Activated T-helper 9 cell treated with anti-CD3 and anti-CD28 coated beads, Interleukin-2, amount 50 U/mL, for 16 hours (primary cell): ENCODE measurements at places on chromosomes 13 and 19.

GRCh38 chr13:112248406-112248760 is 127.8 kb upstream of the SPACA7 start:
- DNase-seq = no peak

GRCh38 chr19:27741236-27741635 is 1471.7 kb downstream of the UQCRFS1 start:
- DNase-seq = no peak

DNA sequence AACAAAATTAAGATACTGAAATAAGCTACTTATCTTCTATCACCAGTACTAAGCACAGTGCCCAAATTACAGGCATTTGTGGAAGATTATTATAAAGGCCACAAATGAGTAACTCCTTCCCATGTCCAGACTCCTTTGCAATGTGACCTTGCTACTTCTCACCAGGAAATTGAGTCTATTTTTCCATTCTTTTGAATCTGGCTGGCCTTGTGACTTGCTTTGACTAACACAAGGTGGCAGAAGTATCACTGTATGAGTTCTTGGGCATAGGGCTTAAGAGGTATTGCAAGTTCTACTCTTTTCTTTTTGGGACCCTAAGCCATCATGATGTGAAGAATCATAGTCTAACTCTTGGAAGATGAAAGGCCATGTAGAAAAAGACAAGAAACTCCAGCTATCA is 49.9 kb downstream of the UGGT2 start:
- no peak for DNase-seq

- DNase-seq = no peak
Measured at GRCh38 chr13:83215627-83216026, 666.6 kb downstream of the SLITRK1 start.

DNA sequence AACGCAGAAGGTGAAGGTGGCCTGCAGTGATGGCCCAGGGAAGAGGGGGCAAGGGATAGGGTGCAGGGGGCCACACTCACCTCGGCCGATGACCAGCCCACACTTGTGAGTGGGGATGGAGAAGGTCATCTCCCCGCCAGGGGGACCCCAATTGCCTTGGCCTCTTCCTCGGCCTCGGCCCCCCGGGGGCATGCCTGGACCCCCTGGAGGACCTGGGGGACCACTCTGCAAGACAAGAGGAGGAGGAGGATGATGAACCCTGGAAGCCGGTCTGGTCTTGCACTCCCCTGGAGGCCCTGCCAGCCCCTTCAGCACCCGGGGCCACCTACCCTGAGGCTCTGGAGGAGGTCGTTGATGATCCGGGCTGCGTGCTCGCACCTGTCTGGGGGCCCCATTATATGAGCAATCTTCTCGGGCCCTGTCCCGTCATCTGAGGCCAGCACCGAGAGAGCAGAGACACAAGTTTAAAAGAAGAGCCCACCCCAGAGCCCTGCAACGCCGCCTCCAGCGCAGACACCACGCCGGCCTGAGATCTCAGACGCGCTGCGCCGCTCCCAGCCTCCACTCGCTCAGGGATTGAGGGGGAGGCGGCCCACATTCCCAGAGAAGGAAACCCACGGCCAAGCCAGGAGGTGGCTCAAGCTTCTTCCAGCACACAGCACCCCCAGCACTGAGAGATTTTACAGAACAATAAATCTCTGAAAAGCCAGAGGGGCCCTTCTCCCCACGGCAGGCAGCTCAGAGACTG is 7.8 kb downstream of the KHSRP start:
- no peak for DNase-seq

GRCh38 chr13:98675066-98675465 is 77.4 kb downstream of the SLC15A1 start:
- DNase-seq = no peak

GRCh38 chr19:46639358-46640182 is 3.6 kb upstream of the GNG8 start:
- DNase-seq = no peak

- DNase-seq = no peak
Measured at GRCh38 chr13:48720621-48721020, 66.9 kb downstream of the CYSLTR2 start.

DNA sequence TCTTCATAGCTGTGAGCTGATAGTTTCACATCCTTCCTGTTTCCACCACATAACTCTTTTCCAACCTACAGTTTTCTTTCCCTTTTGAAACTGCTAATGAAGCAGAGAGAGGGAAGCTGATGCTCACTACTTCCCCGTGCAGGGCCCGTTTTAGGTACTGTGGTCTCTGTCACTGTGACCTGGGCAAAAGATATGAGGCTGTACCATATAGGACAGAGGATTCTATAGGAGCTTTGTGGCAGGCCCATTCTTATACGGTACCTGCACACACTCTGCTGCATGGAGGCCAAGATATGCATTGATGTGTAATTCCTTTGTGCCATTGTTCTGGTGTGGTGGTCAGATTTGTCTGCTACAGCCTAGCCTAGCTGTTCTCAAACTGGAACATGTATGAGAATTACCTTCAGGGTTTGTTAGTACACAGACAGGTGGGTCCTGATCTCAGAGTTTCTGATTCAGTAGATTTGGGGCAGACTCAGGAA is 577.3 kb downstream of the LMO7 start:
- no peak for DNase-seq

GRCh38 chr13:44317752-44318151 is 55.9 kb upstream of the SERP2 start:
- DNase-seq = no peak

DNA sequence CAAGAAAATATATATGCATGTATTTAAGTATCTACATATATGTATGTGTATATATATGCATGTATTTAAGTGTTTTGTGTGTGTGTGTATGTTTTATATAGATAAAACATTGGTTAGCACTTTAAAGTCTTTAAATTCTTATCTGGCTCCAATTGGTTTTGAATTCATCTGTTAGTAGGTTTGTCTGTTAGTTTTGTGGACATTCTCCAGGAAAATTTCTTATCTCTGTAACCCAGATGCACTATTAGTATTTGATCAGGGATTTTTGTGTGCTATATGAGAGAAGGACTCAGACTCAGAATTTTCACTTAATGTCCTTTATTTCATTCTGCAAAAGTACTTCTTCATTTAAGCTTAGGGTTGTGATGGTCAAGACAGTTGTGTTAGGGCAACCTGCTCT is 103.1 kb downstream of the ITGBL1 start:
- DNase-seq = no peak

DNA sequence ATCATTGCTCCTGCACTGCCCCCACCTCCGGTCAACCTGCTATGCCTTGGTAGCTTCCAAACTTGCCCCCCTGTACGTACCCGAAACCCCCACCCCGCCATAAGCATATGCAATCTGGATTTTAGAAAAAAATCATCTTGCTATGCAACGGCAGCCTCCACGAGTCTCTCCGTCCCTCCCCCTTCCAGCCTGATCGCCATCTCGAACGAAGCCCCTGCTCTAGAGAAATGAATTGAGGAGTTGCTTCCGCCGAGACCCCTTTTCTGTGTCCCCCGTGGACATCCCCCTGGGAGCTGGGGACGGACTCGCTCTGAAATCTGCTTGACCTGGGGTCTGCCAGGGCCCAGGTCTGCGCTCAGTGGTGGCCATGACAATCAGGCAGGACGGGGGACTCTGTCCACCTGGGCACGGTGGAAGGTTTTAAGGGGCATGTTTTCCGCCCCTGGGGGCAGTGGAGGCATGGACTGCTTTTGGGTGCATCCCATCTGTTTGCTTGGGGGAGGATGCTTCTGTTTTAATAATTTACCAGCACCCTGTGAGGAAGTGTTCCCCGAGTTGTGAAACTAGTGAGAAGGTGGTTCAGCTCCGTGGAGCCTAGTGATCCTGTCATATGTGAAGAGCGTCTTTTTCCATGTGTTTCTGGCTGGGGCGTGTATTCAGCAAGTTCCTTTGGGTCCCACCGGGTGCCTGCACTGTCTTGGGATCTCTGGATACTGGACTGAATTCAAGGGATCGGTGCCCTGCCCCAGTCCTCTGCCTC is 1.0 kb downstream of the KDM4B start:
- DNase-seq = no peak

DNA sequence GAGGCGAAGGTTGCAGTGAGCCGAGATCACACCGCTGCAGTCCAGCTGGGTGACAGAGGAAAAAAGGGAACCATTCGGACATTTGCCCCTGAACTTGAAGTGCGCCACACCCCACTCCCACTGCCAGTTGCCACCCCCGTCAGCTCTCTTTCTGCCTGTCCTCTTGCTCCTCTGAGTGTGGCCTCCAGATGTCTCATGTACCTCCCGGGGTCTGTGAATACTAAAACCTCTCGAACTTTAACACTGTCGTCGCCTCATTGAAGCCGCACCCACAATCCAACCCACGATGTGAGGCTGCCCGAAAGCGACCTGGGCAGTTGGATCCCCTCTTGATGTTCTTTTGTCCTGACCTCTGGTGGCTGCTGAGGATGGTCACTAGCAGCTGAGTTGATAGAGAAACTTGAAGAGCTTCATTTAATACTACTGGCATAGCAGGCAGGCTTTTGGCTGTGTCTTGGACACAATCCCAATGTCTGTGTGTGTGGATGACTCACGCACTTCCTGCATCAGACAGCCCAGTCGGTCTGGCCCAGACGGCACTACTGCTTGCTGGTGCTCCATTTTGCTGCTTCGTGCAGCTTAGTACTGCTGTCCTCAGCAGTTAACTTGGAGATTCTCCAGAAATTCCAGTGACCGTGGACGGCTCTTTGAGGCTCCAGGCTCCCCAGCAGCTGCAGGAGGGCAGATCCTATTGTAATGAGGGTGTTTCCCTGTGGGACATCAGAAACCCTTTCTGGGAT is 4.2 kb downstream of the FPR3 start:
- no peak for DNase-seq

GRCh38 chr13:99380921-99381645 is 73.9 kb upstream of the GPR183 start:
- no peak for DNase-seq

DNA sequence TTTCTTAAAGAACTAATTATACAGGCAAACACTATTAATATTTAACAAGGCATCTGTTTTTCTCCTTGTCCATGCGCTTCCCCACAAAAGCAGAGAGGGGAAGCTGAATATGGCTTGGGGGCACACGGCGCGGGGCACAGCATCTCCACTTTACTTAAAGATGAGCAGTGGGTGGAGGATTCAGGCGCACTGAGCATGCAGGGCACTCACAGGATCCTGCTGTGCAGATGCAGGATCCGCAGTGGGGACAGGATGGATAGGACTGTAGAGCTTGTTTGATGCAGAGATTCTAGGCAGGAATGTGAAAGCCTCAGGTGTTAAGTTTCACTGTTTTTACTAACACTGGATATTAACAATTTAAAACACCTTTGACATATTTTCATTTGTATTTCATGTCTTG is 43.3 kb downstream of the ATP11A start:
- DNase-seq = no peak

GRCh38 chr13:37652596-37652995 is 54.0 kb upstream of the POSTN start:
- no peak for DNase-seq

DNA sequence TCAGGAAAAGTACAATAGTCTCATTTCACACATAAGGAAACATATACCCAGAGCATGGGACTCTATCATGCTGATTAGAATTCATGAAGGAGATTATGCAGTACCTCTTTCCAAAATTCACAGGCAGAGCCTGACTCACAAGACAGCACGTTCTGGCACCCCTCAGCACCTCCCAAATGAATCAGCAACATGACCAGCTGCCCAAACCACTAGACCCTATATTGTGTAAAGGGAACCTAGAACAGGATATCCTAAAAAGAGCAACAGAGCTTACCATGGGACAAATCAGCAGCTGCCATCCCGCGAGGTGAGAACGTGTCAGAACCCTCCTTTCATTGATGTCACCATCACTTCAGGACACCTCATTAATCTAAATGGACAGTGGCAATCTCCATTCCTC is 2.5 kb downstream of the ZNF426 start:
- no peak for DNase-seq

DNA sequence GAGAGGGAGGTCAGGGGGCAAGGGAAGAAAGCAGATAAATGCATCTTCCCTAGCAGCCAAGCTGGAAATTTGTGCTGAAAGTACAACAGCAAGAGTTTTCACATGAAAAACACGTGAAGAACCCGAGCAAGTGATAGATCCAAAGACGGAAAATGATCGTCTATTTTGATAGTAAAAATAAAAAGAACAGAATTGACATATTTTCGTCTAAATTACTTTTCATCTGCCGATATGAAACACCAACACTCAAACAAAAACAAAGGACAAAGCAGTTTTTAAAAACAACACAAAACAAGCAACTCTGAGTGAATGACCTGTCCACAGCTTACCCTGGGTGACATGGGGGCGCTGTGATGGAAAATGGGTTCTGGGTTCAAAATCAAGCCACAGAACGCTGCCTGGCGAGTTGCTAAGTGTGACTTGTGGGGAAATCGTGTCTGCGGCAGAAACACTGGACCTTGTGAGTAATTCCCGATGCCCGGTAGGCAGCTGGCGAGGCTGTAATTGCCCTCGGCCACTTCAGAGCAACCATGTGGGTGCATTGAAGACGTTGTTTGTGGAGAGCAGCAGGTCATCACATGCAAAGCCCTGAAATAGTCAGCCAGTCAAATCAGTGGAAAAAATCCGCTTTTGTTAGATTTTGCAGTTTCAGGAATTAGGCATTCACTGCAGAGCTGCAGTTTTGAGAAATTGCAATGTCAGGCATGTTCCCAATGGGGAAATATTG is 7.4 kb downstream of the SOX1 start:
- no peak for DNase-seq

DNA sequence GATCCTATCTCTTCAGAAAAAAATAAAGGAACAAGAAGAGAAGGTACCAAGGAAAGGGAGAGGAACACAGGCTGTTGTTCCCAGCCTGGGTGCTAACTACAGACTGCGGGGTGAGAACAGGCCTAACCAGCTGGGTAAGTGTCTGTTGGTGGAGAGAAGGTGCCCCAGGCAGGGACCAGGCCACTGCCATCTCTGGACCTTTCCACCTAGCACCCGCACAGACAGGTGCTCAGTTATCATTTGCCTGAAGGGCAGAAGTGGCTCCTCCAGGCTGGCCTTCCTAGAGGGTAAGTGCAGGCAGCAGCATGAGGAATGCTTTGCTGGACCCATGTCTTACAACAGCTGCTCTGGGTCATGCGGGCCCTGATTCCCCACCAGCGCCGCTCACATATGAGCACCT is 10.1 kb downstream of the DNMT1 start:
- DNase-seq = no peak

- DNase-seq = no peak
Measured at GRCh38 chr13:55199134-55199533, 1941.6 kb upstream of the PRR20A start.

- DNase-seq = no peak
Measured at GRCh38 chr19:3480383-3481091, at the start of gene SMIM24. Gene SMIM24, minus strand, starts transcription at chr19:3480525. Its CDS starts 62 bp downstream, at chr19:3480463.
